ENCODE measurements at places on chromosomes 2 and 18.

- no peak for DNase-seq
These were observed 57.7 kb downstream of the EIPR1 start for GRCh38 chr2:3319745-3320566.

- no peak for DNase-seq
These were observed 928 bp upstream of the FOSL2 start for GRCh38 chr2:28391564-28392296.

GRCh38 chr18:77249569-77250500 is at the start of gene GALR1:
GALR1 (plus strand) TSS chr18:77249848; CDS start chr18:77250549, 701 bp downstream.
- no peak for DNase-seq

DNA sequence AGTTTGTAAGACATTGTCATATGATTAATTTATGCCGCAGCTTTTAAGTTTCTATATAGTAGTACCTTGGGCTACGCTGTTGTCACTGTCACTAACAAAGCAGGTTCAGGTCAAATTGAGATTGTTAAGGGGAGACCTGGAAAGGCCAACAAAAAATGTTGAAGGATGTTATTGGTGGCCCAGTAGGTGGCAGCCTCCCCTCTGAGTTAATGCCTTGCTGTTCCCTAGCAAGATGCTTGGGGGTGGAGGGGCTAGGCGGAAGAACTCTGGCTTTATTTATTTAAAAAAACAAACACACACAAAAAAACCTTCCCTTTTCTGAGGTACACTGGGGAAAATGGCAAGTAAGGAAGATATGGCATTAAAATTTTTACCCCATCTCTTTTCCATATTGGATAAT is 128.3 kb upstream of the ATP5MC3 start:
- DNase-seq, result no peak

GRCh38 chr2:123777116-123777515 is 248.0 kb upstream of the CNTNAP5 start:
- no peak for DNase-seq

DNA sequence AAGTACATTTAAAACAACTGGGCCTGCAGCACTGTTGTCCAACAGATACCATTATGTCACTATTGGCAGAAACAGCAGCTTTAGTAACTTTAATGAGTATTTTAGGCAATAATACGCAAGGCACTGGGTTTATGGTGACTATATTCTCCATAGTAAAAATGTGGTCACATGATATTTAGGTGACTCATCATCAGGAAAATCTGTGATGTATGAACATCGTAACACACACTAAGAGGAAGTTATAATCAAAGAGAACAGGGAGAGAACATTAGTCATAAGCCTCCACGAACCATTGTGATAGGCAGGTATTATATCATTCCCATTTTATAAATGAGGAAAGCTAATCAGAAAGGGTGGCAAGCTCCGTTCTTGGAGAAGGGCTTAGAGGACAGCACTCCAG is 36.9 kb downstream of the RAPH1 start:
- no peak for DNase-seq

DNA sequence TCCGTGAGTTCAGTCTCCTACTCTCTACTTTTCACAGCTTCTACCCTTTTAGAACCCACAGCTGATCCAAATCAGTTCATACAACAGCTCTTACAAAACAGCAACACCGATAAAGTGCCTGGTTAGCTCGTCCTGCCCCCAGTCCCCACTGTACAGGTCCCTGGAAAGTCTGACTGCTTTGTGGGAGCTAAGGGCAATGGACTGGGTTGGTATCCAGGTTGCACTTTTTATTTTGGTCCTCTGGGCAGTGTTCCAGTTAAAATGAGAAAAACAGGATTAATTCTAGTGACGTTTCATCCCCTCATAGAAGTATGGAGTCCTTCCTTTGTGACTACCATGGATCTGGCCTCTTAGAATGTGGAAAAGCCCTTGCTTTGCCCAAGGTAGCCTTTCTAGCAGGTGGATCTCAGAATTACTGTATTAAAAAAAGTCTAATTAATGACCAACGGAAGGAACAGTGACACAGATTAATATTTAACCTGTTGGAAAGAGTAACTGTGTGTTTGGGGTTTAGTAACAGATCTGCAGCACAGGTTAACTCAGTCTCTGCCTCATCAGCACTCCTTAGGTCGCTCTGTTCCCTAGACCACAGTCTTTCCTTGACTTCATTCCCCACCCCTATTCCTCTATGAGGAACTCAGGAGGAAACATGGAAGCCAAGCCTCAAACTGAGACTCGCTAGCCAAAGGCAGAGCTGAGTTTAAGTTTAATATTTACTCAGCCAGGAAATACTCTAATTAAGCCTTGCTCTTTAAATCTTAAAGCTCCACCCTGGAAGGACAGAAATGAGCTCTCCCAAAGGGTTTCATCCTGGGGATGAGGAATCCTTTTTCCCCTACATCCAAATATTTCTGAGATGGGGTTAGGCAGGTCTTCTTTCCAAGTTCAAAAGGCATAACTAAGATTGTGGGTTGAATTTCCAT is 52.8 kb upstream of the ITGA6 start:
- no peak for DNase-seq

- no peak for DNase-seq
These were observed 2.0 kb upstream of the CHRND start for GRCh38 chr2:232523682-232524597.

- no peak for DNase-seq
These were observed 29.6 kb downstream of the CELF4 start for GRCh38 chr18:37535968-37536367.

- DNase-seq, result no peak
These were observed 152.3 kb downstream of the PRPF40A start for GRCh38 chr2:152564754-152565551.

All from stimulated activated CD8-positive, alpha-beta memory T cell treated with anti-CD3 and anti-CD28 coated beads, Interleukin-4, amount 100 ng/mL, for 1 hour (primary cell).